ENCODE measurements at places on chromosomes 4 and X.

DNA sequence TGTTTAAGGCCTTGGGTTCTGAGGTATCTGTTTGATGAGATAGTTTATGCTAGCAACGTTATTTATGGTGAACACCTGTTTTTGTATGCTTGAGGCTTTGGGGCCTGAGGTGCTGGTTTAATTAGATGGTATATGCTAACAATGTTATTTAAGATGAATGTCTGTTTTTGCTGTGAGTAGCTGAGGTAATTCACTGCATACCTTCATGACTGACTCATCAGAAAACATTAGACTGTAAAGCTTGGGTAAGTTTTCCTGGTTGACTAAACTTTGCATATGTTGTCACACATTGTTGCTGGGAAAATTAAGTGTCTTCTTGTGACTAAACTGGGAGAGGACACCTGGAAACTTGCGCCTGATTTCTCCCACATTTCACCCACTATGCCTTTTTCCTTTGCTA, 1026.6 kb downstream of the RAPGEF2 start:
- DNase-seq, result no peak

GRCh38 chr4:173529477-173530325, at the start of gene HAND2:
TSS of gene HAND2 (minus strand) at chr4:173530229. CDS start at chr4:173529289, 940 bp downstream.
- no peak for DNase-seq

DNA sequence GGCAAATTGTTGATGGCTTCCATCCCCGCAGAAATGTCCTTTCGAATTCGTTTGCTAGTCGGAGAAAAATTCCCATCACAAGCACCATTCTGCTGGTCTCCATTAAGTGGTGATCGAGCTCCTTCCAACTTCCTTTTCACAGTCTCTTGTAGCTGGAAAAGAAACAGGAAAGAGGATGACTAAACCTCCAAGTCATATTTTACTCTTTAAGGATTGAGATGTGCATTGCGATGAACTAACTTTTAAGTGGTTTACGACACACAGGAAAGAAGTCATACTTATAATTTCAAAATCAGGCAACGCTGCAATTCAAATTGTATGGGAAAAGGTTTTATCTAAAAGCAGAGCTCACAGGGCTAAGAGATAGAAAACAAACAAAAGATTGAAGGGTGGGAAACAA, 225.2 kb downstream of the MGST2 start:
- no peak for DNase-seq

DNA sequence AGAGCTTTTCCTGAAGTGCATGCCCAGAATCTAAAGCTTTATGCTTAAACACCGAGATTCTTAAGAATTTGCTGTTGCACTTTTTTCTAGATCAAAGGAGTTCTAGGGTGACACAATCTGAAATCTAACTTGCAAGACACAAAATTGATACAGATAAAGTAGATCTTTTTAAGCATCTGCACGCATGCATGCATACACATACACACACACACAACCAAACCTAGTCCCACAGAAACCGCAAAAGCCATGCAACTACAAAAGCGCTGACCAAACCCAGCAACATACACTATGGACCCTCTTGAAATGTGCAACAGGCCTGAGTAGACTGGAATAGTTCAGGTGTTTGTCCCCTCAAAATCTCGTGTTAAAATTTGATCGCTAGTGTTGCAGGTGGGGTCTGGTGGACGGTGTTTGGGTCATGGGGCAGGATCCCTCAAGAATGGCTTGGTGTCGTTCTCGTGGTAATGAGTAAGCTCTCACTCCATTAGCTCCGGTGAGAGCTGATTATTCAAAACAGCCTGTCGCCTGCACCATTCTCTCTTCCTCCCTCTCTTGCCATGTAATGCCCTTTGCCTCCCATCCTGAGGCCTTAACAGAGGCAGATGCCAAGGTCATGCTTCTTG, 52.7 kb downstream of the IRF2 start:
- no peak for DNase-seq

DNA sequence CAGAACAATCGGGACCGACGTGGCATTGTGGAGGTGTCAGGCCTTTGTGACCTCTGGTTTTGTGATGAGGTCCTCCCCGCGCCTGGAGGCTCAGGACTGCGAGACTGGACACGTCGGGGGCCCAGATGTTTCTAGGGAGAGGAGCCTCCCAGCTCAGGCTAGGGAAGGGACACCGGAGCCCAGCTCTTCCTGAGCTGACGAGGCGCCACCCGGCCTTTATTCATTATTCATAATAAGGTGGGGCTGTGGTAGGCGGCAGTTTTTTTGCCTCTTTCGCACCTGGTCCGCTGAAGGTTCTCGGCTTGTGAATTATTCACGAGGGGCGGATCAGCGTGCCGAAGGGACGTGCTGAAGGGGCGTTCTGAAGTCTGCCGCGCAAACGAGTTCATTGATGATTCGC, 2.3 kb upstream of the UBA1 start:
- no peak for DNase-seq

- no peak for DNase-seq
Measured at GRCh38 chr4:186685767-186686183, 37.9 kb downstream of the FAT1 start.

GRCh38 chrX:40154853-40155588, 57.3 kb upstream of the BCOR start:
- no peak for DNase-seq

DNA sequence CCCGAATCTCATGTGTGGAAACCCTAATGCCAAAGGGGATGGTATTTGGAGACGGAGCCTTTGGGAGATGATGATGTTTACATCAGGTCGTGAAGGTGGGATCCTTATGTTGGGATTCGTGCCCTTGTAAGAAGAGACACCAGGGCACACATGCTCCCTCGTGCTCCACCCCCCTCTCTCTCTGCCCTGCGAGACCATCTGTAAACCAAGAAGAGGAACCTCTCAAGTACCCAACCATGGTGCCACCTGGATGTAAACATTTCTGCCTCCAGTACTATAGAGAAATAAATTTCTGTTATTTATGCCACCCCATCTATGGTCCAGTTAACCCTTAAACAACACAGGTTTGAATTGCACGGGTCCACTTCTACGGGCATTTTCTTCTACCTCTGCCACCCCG, 179.4 kb downstream of the DHRSX start:
- DNase-seq, result no peak

DNA sequence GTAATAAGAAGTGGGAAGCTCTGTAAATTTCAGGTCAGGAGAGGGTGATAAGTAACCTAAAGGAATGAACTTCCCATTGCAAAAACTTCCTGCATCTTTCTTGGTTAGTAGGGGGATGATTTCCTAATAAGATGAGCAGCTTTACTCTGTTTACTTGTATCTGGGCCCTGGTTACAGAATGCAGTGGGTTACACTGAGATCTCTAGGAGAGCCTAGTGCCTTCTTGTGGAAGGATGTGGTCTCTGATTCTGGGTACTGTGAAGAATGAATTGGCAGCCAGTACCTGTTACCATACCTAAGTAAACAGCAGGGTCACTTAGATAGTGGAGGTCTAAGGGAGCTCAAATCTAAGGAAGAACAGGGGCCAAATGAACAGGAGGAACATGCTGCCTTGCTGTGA, 320.6 kb downstream of the ARHGAP10 start:
- DNase-seq, result no peak

DNA sequence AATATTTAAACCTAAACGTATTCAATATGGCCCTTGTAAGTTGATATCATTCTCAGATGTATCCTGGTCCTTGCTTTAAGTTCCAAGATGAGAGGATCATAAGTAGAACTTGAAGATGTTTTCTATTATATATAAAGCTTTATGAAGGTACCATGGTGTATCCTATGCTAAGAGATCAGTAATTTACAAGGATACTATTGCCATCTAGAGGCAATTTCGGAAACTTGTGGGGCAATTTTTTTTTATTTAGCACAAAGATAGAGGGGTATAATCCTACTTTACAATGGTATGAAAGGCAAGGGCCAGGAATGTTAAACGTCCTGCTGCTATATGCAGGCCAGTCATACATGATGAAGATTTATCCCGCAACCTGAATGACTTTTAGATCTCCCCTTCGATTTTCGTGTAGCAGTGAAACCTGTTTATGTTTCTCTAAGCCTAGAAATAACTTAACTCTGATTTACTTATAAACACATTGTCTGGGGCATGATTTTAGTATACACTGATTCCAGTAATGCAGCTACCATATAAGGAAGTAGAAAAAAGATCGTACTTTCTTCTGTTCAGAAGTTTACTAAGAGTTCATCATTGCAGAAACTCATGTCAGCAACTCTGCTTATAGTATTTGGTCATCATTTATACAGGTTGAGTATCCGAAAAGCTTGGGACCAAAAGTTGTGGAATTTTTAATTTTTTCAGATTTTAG, 2.6 kb downstream of the SLC25A31 start:
- DNase-seq, result no peak

DNA sequence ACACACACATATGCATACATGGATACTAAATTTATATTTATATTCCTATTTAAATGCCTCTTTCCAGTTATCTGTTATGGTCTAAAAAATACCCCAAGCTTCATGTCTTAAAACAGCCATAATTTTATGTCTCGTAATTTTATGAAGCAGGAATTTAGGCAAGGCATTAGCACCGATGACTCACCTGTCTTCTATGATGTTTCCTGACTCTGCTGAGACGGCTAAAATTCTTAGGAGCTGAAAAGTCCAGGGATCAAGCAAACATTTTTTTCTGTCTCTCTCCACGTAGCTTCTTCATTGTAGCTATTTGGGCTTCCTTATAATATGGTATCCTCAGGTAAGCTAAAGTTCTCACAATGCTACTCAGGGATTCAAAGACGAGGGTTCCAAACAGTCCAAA, 930.3 kb downstream of the STIM2 start:
- no peak for DNase-seq

DNA sequence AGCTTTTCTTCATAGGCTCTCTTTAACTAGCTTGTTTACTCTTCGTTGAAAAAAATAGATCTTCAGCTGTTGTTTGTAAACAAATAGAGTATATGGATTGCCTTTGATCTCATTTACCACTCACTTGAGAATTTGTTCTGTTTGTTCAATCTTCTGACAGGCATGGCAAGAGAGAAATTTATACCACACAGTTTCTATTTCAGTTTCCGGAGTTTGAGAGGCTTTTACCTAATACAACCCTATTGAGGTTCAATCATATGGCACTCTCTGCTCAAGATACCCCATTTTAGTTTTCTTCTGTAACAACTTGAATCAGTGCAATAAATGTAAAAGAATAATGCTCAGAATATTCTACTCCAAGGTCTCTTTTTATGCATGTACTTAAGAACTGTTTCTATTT, 148.0 kb downstream of the EMCN start:
- DNase-seq, result no peak

- DNase-seq, result no peak
Measured at GRCh38 chrX:40358994-40359393, 221.8 kb upstream of the ATP6AP2 start.

DNA sequence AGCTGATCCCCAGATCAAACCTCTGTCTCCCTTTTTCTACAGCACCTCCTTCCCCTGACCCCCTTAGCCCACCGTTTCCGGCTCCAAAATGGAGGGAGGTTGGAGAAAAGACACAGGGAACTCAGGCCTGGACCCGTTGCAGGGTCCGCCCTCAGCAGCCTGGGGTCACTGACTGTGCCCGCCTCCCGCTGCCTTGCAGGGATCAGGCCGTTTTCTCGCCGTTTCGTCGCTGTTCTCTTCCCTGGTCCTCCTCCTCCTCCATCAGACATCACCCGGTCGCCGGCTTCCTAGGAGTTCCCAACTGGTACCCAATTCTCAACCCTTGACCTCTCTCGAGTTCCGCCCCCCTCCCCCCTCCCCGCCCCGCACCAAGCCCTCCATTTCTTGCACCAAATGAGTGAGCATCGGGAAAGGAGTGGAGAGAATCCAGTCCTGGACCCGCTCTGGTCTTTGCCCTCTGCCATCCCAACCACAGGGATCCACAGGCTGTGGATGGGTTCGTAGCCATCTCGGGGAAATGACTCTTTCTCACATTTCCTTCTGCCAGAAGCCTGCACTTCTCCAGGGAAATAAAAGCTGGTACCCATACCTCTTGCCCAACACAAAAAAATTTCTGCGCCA, 493 bp downstream of the TCEAL5 start:
- no peak for DNase-seq

GRCh38 chr4:5471691-5472090, 236.7 kb downstream of the EVC2 start:
- no peak for DNase-seq

GRCh38 chr4:55256787-55257186, 89.3 kb upstream of the SRD5A3 start:
- DNase-seq, result no peak

DNA sequence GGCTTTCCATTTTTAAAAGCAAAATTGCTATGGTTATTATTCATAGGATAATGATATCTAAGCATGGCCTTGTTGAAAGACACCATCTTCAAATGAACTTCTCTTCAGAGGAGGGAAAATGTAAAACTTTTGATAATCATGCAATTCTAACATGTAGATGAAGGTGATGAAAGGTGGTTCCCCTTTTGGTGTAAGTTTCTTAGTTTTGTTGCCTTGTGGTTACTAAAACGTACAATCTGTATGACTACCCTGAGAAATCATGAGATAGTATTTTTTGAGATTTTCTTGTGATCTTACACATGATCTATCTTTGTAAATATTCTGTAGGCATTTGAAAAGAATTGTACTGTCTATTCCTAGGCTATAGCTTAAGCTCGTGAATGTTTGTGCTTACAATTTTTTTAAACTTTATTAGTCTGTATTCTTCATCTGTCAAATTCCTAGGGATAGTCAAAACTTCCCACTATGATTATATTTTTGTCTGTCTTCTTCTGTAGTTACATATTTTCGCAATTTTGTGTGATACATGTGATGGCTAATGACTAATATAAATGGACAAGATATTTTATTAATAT, 47.5 kb downstream of the PTPN13 start:
- DNase-seq, result no peak

DNA sequence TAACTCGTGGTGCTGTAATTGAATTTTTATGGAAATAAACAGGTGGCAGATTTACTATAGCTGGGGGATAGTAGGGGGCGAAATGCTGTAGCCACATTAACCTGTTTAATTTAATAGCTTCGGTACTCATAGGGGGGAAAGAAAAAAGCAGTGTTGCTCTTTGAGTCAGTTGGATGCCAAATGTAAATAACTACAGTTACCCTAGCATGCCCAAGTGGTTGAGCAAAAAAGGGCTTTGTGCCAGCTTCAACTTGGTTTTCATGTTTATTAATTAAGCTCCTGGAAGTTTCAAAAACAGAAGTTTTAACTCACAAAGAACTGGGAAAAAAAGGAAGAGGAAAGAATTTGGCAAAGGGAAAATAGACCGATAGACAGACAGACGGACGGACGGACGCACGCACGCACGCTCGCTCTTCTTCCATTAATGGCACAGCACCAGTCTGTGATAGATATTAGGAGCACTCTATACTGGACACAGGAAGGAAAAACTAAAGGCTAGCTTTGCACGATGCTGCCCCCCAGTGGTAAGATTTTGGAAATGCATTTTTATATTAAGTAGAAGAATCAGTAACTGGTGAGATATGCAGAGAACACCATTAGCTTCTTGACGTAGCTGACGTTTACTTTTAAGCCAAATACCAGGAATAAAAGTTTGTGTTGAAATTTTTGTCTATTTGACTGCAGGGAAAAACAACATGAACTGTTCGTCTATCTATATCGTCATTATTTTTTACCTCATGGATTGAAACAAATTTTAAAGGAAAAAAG, 151.8 kb downstream of the SLC7A11 start:
- no peak for DNase-seq

- DNase-seq, result no peak
Measured at GRCh38 chr4:1242506-1243450, 6.2 kb downstream of the CTBP1 start.
